Right renal cortex interstitium (tissue), 3 donors: ENCODE measurements at places on chromosomes 7 and 10. TPM values are rescaled to one million over a fixed set of nuclear protein-coding genes. Genes with fewer than 3 reads are reported as not detected.

NXPH1 gene
- polyA plus RNA-seq: not detected

ACTR3C gene
- 10.5 TPM for polyA plus RNA-seq

LRRC27 gene
- 25.8 TPM for polyA plus RNA-seq

AKR1E2 gene
- 7.3 TPM for polyA plus RNA-seq

GRCh38 chr7:70165477-70166170, 567.3 kb downstream of the AUTS2 start:
- DNase-seq: no peak

GRCh38 chr10:70564901-70565351, 37.6 kb downstream of the PRF1 start:
- DNase-seq: no peak

DNA sequence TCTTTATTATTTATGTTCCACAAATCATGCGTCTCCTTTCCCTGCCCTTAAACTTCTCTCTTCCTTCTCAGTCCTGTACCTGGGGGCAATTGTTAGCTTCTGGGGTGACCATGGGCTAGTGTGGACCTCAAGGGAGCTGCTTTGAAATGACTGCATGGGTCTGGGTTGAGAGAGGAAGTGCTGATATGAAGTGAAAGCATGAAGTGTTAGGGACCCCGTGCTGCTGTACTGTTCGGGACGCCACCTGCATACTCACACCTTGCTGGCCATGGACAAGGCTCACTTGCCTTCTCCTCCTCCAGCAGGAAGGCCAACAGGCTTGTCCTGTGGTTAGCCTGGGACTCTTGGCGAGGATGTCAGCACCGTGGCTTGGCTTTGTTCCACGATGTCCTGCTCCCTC, 56.7 kb downstream of the MTPN start:
- no peak for DNase-seq

DNA sequence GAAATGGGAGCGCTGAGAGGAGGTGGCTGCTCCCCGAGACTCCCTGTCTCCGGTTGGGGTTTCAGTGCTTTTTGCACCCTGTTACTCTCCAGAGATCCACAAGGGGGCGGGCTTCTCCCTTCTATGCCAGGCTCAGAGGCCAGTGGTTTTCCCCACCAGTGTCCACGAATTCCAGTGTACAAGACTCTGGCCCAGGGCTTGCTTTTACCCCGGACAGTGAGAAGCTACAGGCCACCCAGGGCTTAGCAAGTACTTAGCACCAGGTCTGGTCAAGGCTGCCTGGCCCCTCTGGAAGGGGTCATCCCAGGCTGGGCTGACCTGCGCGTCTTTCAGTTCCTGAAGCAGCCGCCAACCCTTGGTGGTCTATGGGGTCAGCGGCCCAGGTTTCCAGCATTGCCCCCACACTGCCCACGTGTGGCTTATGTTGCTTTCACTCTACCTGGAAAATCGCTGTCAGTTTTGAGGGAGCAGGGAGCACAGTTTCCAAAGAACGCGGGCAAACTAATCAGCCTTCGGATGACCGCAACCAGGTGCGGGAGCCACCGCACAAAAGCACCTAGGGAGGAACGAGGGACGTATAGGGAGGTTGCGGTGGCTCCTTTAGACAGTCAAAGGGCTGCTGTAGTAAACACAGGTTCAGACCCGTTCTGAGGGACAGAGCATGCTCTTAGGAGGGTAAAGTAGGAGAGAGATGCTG, 6.8 kb downstream of the CYP26A1 start:
- no peak for DNase-seq

JAKMIP3 gene
- 0.18 TPM for polyA plus RNA-seq

DNA sequence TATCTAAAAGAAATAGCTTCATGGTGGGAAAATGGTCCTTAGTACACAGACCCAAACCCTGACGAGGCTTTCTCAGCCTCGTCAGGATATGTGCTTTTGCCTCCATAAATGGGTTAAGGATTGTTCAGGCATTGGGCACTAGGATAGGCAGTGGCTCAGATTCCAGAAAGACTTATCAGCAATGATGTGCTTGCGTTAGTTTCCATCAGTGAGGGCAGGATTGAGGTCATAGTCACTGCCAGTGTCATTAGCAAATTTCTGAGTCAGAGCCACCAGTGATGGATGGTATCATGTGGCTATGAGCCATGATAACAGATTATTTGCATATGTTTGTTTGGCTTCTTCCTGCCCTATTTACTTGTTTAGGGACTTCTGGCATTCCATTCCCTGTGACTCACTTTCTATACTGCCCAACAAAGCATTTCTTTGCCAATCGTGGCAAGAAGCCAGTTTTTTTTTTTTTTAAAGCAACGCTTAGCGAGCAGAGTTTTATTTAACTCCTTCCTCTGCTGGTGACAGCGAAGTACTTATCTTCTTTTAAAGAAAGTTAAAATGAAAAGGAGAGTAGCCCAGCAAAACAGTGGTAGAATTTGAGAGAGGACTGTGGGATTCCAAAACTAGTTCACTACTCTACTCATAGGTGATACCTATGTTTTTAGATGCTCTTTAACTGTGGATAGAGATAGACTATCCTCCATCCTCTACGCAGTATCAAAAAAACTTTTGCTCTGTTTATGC, 44.4 kb downstream of the MYPN start:
- DNase-seq: peak; percentile 39

GRCh38 chr7:7670490-7670889, 29.9 kb downstream of the UMAD1 start:
- DNase-seq: no peak

DNA sequence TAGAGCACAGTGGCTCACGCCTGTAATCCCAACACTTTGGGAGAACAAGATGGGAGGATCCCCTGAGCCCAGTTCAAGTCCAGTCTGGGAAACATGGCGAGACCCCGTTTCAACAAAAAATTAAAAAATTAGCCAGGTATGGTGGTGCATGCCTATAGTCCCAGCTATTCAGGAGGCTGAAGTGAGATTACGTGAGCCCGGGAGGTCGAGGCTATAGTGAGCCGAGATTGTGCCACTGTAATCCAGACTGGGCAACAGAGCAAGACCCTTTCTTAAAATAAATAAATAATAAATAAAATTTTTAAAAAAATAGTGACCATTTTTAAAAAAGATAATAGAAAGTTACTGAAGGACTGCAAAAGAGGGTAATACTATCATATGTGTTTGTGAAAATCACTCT, 28.8 kb downstream of the MTPAP start:
- DNase-seq: no peak

DNA sequence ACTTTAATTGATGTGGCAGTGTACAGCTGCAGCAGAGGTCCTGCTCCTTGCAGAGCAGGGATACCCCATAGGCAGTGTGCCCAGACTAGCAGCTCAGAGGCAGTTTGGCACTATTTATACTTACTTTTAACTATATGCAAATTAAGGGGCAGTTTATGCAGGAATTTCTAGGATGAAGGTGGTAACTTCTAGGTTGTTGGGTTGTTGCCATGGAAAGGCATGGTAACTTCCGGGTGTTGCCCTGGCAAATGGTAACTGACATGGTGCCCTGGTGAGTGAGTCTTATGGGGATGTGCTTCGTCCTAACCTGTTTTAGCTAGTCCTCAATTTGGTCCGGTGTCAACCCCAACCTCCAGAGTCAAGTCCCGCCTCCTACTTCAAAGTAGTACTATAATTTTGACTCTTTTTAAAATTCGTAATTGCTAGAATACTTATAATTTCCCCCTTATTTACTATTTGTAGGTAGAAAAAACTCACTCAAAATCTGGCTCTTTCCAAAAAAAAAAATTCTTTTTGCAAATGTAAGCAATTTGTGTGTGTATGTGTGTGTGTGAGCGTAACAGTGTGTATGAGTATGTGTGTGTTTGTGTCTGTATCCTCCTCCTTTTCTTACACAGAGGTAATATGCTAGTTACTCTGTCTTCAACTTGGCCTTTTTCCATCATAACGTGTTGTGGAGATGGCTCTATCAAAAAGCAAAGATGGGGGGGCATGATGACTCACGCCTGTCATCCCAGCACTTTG, 5.9 kb downstream of the COL26A1 start:
- no peak for DNase-seq

DNA sequence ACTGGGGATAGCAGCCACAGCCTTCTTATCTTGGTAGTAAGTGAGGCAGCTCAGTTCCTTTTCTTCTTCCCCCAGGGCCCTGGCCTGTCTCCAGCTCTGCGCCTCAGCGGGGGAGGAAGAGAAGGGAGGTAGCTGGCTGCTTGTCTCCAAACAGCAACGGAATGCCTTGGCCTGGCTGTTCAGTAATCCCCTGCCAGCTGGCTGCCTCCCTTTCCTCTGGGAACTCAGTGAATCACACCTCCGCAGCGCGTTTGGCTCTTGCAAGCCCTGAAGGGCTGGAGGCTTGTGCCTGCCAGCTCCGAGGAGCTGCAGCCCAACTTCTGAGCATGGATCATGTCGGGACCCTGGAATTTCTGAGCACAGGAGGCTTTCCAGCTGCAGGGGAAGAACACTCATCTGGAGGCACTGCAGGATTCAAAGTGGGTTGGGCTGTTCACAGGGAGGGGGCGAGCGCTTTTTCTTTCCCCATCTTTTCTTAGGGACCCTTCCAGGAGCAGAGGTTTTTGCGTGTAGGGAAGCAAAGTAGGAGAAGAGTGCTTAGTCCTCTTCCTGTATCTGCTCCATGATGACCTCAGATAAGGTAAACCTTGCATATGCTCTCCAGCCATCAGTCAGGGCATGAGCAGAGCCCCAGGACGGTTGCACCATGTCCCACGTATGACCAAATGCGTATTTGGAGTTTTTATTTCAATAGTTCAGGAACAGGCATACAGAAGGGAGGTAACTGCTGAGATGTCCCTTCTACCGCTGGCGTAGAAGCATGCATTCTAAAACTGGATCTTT, 253.2 kb upstream of the INHBA start:
- DNase-seq: no peak

DNA sequence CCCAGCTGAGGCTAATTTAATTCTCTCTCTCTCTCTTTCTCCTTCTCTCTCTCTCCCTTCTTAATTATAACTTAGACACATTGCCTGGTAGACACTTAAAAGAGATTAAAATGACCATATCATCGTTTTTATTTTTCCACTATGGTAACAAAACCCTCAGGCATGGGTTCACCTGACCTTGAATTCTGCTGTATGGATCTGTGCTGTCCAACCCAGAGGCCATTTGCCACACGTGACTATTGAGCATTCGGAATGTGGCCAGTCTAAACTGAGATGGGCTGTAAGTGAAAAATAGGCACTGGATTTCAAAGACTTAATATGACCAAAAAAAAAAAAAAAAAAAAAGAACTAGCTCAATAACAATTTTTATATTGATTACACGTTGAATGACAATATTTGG, 93.6 kb downstream of the NHLRC2 start:
- no peak for DNase-seq

DYNC1I1 gene
- 0.51 TPM for polyA plus RNA-seq

GRCh38 chr7:50315739-50316671, 11.5 kb downstream of the IKZF1 start:
- DNase-seq: no peak

DNA sequence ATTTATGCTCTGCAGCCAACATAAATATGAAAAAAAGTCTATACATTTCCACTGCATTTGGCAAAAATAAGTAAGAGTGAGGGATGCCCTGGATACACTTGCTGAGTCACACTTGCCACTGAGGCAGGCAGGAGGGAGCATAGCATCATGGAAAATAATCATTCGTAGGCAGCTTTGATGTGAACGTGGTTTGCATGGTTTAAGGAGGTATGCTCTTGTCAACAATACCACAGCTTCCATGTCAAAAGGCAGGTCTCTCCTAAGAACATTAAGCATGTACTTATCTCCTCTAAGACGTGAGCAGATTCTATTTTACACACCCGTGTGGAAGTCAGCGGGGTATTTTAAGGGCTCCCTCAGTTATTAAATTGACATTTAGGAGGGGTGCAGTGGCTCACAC, 89.2 kb upstream of the WDR11 start:
- no peak for DNase-seq

- no peak for DNase-seq
Observed at GRCh38 chr7:100575206-100575631, 1.5 kb upstream of the SAP25 start.

DNA sequence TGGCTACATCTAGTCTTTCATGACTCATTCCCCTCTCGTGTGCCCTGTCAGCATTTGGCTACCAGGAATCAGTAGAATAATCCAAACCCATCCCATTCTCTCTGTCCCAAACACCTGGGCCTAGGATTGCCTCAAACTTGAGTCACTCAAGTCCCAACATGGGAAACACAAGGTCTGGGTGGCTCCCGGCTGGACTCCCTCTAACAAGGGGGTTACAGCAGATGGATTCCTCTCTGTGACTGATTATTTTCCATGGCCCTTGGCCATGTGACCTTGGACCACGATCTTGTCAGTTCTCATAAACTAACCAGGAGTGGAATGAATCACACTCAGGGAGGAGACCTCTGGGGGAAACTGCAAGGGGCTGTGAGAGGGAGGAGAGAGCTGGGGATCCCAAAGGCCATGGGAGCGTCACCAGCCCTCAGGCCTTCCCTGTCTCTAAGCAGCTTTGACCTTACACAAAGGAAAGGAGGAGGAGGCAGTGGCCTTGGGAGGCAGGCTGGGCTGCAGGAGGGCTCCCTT, 533.1 kb downstream of the KCNMA1 start:
- no peak for DNase-seq

AKR1C3 gene
- 79.0 TPM for polyA plus RNA-seq

GRCh38 chr7:131897016-131897789, 340.8 kb upstream of the PODXL start:
- DNase-seq: no peak

PLEKHS1 gene
- not detected for polyA plus RNA-seq

CYP26C1 gene
- 0.10 TPM for polyA plus RNA-seq

- no peak for DNase-seq
Observed at GRCh38 chr10:22319547-22319979, 1.3 kb upstream of the BMI1 start.

DNA sequence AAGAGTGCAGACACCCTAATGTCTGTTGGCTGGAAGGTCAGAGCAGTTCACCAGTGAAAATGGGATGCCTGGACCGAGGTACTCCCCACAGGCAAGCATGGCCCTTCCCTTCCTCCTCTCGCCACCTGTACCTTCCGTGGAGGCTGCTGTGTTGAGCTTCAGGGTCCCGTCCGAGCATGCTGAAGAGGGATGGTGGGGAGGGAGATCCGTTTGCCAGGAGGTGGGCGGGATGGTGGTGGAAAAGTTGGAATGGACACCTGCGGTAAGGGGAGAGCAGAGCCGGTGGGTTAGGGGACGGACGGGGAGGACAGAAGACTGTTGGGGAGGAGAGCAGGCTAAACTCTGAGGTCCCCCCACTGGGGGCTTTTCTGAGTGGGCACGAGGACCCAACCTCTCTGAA, 15.9 kb upstream of the ZNF777 start:
- DNase-seq: no peak

DNA sequence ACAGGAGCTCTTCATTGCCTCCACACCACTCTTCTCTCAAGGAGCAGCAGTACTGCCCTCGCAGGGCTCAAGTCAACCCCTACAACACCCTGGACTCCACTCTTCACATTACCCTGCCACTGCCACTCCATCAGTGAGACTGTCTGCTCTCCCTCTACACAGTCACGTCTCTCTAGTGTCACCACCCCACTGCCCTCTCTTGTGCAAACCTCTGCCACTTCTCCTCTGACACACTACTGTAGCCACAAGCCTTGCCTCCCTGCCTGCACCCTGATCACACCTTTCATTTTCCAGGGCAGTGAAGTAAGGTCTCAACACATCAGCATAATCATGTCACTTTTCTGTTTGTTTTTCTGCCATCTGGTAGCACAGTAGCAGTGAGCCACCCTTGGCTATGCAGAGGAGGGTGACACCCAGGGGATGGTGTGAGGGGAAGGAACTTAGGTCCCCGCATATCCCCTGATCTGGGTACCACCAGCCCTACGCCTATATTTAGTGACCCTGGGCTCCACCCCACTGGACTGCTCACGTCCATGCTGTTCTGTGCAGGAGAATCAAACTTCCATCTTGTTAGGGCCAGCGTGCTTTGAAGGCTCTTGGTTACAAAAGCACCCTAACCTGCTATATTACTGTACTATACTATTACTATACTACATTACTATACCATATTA, 1.6 kb downstream of the C10orf143 start:
- no peak for DNase-seq
